ENCODE measurements at places on chromosomes 4 and X.

DNA sequence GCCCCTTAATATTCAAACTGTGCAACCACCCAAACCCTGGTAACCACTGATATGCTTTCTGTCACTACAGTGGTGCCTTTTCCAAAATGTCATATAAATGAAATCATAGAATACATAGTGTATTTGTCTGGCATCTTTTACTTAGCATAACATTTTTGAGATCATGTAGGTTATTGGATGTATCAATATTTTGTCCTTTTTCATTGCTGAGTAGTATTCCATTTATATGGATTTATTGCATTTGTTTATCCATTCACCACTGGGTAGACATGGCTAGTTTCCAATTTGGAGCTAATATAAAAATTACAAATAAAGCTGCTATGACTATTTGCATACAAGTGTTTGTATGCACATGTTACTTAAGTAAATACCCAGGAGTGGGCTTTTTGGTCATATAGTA lies 121.6 kb downstream of the TMEM144 start:
- DNase-seq: no peak

DNA sequence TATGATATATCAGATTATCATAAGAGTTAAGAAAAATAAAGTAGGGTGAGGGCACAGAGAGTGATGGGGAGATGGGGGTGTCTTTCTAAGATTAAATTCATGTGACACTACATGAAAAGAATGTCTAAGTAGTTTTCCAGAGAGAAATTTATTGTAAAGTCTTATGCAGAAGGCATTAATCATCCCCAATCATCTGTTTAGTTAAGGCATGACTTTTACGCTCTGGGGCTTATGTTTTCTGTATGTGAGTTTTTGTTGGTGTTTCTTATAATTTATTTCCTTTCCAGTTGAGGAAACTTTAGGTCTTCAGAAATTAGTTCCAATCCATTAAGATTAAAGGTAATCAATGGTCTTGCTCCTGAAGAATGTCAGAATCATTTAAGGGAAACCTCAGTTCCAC lies 383.0 kb upstream of the GALNT7 start:
- no peak for DNase-seq

GRCh38 chrX:28756647-28757046 lies 169.4 kb downstream of the IL1RAPL1 start:
- DNase-seq: no peak

DNA sequence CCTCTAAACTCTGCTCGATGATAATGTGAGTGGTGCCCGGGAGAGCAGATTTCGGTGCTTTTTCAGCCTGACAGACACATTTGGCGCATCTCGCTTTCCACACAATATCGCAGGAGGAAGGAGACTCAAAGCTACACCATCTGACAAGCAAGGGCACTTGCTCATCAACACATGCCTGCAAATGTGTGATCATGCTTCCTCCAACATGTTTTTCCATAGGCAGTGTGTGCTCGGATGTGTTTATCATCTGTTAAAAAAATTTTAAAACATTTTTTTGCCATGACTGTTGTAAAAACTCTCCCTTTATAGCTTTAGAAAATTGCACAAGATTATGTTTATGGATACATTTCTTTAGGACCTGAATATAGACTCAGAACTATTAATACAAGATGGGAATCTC lies 170.3 kb upstream of the PUDP start:
- DNase-seq: no peak

DNA sequence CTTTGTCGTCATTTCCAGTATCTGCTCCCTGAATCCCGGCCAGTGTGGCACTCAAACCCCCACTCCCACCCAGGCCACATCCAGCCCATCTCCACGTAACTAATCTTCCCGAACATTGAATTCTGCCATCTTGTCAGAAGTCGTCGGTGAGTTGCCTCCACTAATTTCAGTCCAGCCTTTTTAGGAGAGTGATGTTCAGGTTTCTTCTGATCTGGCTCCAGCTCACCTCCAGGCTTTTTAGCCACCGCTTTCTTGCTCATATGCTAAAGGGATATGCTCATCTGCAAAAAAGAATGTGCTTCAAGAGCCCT lies 1.3 kb downstream of the TMEM165 start:
- DNase-seq: no peak

DNA sequence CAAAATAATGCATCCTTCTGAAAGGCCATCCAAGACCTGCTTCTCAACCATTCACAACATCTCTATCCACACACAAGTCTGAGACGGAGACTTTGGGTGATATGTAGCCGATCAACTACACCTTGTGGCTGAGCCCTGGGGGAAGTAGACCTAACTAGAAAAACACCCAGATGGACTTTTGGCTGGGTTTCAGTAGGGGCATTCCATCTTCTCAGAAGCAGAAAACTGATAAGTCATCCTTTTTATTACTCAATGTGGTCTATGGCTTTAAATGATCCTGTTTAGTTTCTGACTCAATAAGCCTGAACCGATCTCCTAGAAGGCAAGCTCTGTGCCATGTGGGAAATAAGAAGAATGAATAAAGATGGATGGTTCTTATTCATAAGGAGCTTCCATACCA lies 82.5 kb upstream of the AFF2 start:
- DNase-seq: no peak

- DNase-seq: no peak
These were observed 15.3 kb downstream of the PHEX start for GRCh38 chrX:22047468-22047867.

DNA sequence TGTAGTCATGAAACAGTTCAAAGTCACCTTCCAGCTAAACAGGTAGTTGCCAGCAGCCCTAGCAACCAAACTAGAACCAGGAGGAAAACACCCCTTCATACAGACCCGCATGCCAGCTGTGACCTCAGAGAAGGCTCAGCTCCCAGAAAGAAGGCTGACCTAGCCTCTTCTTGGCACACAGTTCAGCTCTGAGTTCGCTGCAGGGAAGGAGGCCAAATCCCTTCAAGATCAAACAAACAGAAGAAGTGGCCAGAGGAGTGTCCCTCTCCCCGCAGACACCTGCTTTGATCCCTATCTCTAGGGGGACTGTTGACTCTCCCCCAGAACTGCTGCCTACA lies 56.0 kb downstream of the HADH start:
- DNase-seq: no peak

- DNase-seq: no peak
These were observed 613.5 kb downstream of the IQCM start for GRCh38 chr4:149202117-149202516.

- DNase-seq: no peak
These were observed 9.4 kb downstream of the UVSSA start for GRCh38 chr4:1356181-1356998.

DNA sequence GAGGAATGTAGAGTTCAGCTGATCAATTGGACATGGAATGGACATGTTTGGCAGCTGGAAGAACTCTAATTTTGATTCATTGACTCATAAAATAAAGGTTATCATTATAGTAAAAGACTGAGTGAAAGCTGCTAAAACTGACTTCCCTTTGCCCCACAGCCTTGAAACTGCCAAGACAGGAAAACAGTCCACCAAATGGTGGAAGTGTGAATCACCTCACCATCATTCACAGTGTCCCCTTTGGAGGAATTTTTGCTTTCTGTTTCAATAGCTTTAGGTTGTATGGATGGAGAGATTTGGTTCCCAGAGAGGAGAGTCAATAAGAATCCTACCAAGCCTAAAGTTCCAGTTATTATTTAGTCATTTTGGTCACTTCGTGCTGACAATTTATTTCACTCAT lies 20.8 kb upstream of the FREM3 start:
- DNase-seq: no peak

DNA sequence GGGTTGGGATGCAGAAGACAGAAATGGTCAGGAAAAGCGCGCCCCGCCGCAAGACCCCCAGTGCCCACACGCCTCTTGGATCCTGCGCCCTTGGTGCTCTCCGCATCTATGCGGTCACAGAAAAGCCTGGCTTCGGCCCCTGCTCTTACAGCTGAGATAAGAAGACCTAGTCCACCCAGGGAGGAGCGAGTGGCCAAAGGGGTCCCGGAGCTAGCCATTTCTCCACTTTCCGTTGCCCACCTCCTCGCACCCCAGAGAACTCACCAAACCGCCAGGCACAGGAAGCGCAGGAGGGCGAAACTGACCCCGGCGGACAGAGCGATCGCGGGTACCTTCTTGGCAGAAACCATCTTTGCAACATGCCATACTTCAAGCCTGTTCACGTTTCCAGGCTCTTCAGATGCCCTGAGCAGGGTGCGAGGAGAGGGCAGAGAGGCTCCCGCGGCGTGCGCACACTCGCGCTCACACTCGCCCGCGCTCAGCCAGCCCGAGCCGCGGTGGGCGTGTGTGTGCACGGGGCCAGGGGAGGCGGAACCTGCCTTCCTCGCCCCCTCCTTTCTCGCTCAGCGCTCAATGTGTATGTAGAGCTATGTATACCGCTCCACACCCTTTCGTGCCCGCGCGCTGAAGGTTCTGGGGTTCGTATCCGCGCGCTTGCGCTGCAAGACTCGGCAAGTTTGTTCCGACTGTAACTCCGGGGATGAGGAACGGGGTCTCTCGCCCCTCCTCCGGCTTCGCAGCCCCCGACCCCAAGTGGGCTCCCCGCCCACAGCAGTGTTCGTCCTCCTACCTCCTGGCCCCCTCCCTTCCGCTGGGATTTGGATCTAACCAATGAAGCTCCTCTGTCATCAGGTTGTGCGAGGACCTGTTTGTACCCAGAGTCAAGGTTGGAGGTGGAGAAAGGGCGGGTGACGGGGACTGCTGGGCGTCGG lies at the start of gene GABRA4:
Gene GABRA4 (minus strand): TSS at position 507 of the 932 bp plus-strand sequence. CDS start 157 bp downstream, at position 350.
- DNase-seq: no peak

DNA sequence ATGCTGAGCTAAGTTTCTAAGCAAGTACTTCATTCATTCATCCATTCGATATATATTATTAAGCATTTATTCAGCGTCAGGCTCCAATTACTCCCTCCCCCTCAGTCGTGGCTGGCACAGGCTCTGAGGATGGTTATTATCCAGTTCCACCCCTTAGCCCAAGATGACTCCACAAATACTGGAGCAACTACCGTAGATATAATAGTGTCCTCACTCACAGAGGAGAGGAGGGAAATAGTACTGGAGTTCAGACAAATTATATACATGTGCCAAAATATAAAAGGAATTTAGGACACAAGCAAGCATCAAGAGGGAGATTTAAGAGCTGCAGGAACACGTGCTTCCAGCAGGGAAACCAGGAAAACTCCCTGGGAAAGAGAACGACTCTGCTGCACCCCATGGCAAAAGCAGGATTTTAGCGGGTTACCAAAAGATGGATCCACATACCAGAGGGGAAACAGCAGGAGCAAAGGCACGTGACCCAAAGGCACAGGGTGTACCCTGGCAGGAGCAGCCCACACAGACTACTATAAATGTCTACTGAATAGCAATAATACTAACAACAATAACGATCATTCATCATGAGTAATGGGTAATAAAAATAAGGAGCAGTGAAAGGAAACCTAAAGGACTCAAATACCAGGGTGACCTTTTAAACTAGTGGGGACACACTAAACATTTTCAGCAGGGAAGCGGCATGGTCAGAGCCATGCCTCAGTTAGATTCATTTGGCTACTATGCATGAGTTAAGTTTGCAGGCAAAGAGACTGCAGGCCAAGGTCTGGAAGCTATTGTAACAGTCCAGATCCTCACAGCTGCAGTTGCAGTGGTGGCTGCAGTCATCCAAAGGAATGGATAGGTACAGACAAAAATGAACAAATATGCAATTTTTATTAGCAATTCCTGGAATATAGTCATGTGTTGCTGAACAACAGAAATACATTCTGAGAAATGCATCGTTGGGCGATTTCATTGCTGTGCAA lies 153.7 kb downstream of the APBB2 start:
- DNase-seq: no peak

DNA sequence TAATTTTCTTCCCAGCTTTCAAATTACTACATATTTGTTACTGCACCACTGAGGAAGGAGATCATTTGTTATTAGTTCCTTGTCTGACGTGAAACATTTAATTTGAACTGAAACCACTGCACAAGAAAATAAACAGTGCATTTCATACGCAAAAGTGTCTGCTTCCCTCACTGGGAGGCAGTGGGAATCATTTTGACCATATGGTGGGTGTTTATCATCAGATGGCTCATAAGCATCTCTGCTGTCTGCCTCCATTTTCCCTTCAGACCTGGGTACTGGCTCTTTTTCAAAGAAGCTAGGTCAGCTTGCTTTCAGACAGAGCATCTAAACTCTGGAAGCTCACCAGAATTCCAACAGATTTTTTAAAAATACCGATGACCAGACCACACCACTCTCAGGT lies 135.2 kb downstream of the PCDH19 start:
- DNase-seq: no peak

DNA sequence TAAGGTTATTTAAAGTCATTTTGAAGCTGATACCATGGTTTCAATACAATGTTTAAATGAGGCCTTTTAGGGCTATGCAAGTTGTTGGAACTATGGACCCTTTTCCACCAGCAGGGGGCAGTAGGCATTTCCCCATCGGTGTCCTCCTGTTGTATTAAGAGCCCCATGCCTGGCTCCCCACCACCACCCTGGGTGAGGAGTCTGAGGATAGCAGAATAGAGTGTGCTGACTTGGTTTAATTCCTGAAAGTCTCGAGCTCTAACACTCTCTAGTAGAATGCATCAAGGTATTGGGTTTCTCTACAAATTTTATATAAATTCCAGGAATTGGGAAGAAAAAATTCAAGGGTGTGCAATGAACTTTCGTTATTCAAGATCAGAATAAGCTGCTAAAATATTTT lies 234.8 kb upstream of the JADE1 start:
- no peak for DNase-seq

DNA sequence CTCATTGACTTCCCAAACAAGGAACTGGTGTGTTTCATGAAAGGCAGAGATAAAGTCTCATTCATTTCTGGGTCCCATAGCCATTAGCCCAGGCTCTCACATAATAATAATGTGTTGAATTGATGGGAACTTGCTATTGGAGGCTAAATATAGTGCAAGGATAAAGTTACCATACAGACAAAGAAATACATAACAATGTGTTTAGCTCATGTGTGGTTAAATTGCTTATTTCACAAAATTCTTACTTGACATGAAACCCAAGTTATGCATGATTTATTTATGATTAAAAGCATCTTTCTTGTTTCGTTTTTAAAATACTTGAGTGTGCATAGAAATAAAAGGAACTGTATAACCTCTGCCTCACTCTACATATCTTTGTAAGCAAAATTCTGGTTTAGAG lies 37.3 kb upstream of the LPAR4 start:
- no peak for DNase-seq

DNA sequence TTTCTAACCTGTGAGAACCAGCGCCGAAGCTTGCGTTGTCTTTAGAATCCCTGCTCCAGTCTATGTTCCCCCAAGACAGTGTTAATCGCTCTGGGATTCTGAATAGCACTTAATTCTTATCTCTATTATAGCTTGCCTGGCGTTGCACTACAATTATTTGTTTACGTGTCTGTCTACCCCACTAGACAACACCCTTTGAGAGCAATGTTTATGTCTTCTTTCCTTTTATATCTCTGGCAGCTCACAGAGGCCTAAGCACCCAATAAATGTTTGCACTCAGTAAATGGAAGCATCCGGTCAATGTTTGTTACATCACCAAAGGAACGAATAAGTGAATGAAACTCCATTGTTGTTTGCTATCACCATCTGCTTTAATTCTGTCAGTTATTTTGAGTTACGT lies 4.8 kb upstream of the NHS start:
- DNase-seq: no peak

GRCh38 chr4:163243297-163243981 lies 76.7 kb upstream of the NAF1 start:
- no peak for DNase-seq

All from cortex of kidney (tissue), 1 donor.